Left lobe of liver (tissue), 2 donors: ENCODE measurements at places on chromosomes 11 and 22. TPM values are rescaled to one million over a fixed set of nuclear protein-coding genes. Genes with fewer than 3 reads are reported as not detected.

GRCh38 chr11:115127790-115128189, 376.4 kb downstream of the CADM1 start:
- no peak for DNase-seq

DNA sequence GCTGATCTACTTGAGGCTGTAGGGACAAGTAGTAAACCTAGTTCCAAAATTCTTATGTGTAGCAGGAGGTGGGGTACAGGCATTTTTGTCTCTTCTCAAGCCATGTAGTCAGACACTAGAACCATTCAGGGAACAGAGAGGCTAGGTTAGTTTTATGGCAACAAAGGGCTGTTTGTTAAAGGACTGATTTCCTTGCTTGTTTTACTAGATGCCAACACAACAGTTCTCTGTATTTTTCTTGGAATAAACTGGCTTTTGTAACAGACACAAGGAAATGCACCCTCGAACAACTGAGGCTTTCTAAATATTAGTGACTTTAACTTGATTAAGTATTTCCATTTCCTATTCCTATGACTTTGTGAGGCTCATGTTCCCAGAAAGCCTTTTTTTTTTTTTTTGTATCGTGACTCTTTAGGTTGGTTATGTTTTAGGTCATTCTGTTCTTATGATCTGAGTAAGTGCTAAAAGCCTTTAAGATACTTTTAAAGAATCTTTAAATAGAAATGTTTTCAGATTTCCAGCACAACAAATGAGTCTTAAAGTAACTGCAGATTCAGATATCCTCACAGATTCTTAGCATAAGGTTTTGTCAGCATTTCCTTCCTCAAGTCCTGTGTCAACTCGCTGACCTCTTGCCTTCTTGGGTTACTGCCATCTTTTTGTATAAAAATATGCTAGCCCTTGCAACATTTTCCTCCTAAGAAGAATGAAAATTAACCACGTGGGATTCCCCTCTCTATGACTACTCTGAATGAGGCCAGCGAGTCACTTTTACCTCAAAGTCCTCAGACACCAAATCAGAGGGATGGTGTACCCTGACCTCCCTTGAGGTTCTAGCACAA, 92.5 kb downstream of the CCDC83 start:
- DNase-seq, result no peak

- DNase-seq, result no peak
These were observed 880.6 kb downstream of the LUZP2 start for GRCh38 chr11:25377466-25377865.

- no peak for DNase-seq
These were observed 30.6 kb downstream of the RSF1 start for GRCh38 chr11:77789731-77790476.

- no peak for DNase-seq
These were observed 59.3 kb downstream of the TSPAN18 start for GRCh38 chr11:44785856-44786607.

The RPUSD4 gene
- 17.0 TPM for total RNA-seq
